Left kidney (tissue), 8 donors: ENCODE measurements at places on chromosomes 11 and 22.

- no peak for DNase-seq
Observed at GRCh38 chr11:59208956-59209355, 3.8 kb downstream of the MPEG1 start.

DNA sequence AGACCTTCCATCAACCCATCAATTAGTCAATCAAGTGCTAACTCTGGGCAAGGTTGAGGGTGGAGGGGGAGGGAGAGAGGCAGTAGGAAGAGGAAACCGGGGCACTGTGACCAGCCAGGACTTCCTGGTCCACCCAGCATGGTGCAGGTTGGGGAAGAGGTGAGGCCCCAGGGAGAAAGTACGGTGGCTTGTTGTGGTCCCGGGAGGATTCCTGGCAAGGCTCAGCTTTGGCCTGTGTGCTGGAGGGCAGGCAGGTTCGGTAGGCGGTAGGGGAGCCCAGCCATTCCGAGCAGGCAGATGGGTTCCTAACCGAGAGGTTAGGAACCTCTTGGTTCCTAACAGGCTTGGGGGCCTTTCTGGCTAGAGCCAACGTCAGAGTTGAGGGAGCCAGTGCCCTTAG lies 10.8 kb downstream of the ST14 start:
- no peak for DNase-seq

- DNase-seq, result peak; percentile 84
Observed at GRCh38 chr11:61923166-61924063, 6.0 kb upstream of the RAB3IL1 start.

GRCh38 chr11:130666781-130667251 lies 218.4 kb downstream of the ADAMTS15 start:
- DNase-seq, result no peak

DNA sequence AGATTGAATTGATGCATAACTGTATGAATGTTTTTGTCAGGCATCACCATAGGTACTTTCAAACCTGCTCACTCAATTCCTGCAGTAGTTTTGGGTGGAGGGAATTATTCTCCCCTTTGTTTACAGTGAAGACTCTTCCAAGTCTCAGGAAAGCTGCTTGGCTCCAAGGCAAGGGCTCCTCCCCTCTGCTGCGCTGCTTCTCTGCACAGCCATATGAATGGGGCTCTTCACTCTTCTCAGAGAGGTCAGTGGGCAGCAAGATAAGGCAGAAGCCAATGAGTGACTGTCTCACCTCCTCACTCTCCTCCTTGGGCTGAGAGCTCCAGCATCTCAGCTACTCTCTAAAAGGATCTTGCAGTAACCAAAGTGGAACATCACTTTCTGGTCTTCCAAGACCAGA lies 165.7 kb upstream of the TTC12 start:
- no peak for DNase-seq

GRCh38 chr22:24101966-24102365 lies 79.3 kb upstream of the SUSD2 start:
- DNase-seq, result no peak

- no peak for DNase-seq
Observed at GRCh38 chr11:110772863-110773262, 60.6 kb upstream of the ARHGAP20 start.

- DNase-seq, result no peak
Observed at GRCh38 chr11:103086461-103086860, 5.5 kb downstream of the DCUN1D5 start.
